ENCODE measurements at places on chromosomes 3 and 15. TPM values are rescaled to one million over a fixed set of nuclear protein-coding genes. Genes with fewer than 3 reads are reported as not detected.

DNA sequence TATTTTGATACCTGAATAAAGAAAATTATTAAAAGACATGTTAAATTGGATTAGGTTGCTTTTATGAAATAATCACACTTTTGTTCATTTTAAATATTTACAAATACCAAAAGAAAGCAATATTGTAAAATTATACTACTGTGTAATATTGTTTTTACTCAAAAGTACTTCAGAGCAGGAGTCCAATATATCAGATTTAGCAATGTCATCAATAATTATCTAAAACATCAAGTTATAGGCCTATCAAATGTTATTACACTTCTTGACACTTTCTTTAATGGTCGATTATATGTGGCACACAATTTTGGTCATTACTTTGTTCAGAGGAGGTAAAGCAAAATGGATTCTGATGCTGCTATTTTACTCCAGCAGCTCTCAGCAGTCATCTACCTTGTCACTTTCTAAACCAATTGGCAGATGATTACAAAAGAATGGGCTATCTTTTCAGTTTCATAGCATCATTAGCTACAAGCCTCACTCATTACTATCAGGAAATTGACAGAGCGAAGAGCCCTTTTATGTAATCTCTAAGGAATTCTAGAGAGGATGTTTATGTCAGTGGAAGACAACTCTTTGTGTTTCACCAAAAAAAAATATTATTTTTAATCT is 318.6 kb downstream of the PLOD2 start:
- no peak for DNase-seq

GRCh38 chr3:8658306-8659212 is 14.0 kb upstream of the SSUH2 start:
- peak; percentile 27 for DNase-seq

Gene NECTIN3
- 28.3 TPM for polyA plus RNA-seq

Gene CELF6
- not detected for polyA plus RNA-seq

DNA sequence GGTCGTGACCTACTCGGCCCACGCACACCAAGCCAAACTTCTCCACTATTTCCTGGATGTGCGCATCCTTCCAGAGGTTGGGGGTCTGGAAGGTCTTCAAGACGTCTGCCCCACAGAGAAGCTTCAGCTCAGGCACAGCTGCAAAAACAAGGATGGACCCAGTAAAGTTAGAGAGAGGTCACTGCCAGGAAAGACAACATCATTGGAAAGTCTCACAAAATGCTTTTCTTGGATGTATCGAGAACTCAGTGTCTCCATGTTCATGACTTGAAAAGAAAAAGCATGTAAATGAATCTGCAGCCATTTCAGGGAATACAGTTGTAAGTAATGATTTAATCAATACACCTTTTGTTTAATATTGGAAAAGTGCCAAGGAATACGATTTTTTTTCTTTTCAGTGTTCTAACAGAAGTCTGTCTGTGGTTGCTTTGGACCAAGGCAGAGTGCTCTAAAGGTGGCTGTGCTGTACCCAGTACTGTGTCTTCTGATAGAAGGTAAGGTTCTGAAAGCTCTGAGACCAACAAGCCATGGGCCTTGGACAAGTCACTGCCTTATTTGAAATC is 21.8 kb upstream of the RBP1 start:
- DNase-seq = no peak

- DNase-seq = no peak
Measured at GRCh38 chr3:57158813-57159738, 6.1 kb downstream of the IL17RD start.

DNA sequence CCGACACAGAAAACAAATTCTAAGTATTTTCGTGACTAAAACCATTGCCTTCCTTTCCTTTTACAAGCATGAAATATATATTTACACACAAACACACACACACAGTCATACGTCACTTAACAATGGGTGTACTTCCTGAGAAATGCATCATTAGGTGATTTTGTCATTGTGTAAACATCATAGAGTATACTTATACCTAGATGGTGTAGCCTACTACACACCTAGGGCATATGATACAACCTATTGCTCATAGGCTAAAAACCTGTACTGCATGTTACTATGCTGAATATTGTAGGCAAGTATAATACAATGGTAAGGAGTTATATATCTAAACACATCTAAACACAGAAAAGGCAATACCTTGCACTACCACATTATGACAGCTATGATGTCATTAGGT is 28.6 kb downstream of the COL6A5 start:
- no peak for DNase-seq

DNA sequence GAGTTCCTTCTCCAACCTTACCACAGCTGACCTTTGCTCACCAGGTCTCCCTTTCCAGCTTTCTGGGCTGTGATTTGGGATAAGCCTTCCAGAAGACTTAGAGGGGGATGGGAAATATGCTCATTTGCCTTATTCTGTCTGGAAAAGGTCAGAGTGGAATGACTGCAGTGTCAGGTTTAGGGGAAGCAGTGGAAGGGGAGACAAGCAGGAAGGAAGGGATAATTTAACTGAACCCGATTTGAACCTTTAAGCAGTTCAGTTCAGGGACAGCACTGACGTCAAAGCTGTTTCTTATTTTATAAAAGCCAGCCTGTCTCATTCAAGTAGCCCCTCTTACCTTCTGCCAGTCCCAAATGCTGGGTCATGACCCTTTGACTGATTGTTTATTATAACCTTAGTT is 418.4 kb upstream of the RARB start:
- DNase-seq = no peak

DNA sequence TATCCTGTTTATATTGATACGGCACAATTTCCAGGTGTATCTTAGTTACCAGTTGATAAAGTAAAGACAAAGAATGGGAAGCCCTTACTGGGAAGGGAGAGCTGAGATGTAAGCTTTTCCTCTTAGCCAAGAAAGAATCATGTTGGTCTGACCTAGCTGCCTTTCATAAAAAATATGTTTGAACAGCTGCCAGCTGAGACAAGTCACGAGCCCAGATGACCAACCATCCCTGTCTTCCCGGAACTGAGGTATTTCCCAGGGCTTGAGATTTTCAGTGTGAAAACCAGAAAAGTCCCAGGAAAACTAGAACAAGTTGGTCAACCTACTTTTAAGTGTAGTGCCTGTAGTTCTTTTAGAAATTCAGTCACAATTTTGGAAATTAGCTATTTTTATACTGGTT is 3.6 kb upstream of the MYH15 start:
- DNase-seq = no peak

DNA sequence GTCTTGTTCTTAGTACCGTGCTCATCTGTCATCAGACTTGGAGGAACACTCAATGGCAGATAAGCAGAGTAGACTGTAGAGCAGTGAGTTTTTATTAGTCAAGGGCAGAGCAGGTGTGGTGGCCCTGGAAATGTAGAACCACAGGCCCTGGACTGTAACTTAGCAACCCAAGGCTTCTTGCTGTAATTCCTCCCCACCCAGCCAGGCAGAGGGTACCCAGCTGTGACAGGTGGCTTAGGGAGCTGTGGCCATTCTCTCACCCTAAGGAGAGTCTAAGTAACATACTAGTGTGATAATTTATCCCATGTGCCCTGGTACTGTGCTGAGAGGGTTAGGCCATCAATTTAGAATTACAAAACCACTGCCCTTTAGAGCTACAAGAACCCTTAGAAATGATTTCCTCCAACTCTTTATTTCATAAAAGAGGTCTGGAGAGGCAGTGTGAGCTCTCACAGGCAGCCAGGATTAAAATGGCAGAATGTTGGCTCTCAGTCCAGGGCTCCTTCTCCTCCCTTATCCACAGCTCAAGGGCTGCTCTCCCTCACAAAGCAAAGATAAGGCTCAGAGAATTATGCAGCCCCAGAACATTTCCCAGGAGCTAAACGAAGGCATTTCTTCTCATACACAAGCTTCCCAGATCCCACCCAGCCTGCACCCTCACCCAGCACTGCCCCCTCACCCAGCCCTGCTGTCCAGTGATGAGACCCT is 3.0 kb downstream of the POMGNT2 start:
- no peak for DNase-seq

Gene NPAP1
- polyA plus RNA-seq = not detected

DNA sequence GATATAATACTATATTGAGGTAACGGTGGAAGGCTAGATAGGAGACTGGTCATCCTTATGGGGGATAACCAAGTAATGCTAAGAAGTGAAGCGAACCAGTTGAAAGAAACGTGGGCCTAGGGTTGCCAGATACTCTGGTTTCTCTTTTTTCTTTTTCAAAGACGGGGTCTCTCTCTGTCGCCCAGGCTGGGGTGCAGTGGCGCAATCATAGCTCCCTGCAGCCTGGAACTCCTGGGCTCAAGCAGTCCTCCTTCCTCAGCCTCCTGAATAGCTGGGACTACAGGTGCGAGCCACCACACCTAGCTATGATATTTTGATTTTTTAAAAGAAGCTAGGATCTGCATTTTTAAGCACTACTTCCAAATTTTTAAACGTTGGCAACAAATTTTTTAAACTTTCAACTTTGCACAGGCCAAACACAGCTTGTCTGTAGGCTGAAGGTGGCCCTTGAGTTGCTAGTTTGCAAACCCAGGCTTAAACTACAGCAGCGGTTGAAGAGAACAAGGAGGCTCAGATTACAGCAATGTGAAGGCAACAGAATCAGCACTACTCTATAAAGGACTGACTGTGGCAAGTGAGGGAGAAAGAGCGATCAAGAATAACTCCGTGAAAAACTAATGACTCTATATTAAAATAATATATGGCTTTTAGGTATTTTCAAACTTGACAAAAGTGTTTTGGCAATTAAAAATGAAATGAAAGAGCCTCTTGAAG is 1.2 kb upstream of the RUBCN start:
- DNase-seq = no peak

DNA sequence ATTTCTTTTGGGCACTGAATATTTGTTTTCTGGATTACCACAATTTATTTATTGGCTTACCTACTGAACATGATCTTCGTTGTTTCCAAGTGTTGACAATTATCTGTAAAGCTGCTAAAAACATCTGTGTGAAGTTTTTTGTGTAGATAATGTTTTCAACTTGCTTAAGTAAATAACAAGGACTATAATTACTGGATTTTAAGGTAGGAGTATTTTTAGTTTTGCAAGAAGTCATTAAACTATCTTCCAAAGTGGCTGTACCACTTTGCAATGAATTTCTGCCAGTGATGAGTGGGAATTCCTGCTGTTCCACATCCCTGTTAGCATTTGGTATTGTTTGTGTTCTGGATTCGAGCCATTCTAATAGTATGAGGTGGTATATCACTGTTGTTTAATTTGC is 702.2 kb downstream of the MECOM start:
- no peak for DNase-seq

DNA sequence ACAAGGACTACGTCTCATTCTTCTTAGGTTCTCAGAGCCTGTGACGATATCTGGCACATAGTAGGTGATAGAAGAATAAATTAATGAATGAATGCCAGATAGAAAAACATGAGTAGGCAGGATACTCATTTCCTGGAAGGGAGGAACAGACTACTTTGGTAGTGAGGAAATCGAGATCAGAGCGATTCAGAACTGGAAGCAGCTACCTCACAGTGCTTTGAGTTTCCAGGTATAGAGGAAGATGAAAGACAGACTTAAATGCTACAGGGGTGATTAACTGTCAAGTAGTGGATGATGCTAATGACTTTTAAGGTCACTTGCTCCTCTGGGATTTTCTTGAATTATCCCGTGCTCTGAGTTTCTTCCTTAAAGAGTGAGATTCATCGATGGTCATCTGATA is 951.5 kb upstream of the CFAP20DC start:
- DNase-seq = no peak

Gene RARRES1
- 8.5 TPM for polyA plus RNA-seq

DNA sequence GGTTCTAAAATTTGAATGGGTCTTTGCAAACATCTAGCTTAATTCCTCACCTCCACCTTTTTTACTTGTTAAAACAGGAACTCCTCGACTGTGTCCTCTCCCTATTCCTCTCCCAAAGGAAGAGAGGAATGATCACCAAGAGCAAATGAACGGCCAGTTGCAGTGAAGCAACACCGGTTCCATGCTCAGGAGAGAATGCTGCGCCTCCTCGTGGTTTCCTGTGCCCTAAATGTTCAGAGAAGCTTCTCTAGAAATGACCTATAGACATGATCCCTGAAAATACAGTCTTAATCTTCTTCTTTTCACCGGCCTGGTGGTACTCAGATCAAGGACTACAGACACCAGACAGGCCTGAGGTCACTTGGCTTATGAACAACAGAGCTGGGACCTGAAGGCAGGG is 65.1 kb upstream of the GUCA1C start:
- no peak for DNase-seq

Gene EPHB1
- polyA plus RNA-seq = 0.21 TPM

Gene SCN5A
- polyA plus RNA-seq = 0.09 TPM

Gene MYO5C
- 6.7 TPM for polyA plus RNA-seq

DNA sequence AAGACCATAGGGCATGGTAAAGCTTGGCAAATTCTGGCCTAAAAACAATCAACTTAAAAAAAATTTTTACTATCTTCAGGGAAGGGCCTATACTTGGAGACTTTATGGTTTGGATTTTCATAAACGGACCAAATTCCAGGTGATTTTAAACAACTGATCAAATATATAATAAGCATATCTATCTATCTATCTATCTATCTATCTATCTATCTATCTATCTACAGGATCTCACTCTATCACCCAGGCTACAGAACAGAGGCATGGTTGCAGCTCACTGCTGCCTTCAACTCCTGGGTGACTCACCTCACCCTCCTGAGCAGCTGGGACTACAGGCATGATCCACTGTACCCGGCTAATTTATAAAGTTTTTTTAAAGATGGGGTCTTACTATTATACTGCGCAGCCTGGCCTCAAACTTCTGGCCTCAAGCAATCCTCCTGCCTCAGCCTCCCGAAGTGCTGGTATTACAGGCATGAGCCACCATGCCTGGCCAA is 6.7 kb downstream of the SPPL2A start:
- DNase-seq = no peak

DNA sequence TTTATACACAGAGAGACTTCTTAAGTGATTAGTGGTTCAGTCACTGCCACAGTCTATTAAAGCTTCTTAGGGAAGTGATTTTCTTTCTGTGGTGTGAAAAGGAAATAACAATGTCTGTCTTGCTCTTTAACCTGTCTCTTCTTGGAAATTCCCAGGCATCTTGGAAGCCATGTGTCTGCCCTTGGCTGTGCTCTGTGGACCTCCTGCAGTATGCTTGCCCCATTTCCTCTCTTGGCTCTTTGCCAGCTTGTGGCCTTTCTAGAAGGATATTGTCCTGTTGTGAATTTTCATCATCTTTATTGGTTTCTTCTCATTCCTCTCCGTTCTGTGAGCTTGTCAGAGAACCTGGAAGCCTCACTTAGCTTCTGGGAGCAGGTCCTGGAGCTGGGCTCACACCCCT is 338.4 kb upstream of the C2CD4B start:
- DNase-seq = peak; percentile 25

Gene NR2E3
- polyA plus RNA-seq = 0.17 TPM

DNA sequence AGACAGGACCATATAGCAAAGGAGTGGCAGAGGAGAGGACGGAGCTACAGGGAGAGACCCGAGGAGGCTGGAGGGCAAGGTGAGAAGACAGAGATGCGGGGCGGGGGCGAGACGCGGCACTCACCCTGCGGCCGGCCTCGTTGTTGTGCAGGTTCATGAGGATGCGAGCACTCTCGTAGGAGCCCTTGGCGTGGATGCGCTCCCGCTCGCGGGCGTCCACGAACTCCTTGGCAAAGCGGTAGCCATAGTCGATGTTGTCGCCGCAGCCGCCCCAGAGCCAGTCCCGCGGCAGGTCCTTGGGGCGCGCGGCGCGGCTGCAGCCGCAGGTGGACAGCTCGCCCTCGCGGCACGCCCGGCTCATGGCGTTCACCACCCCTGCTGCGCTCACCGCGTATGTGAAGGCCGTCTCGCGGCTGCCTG is 12.9 kb downstream of the WNT5A start:
- no peak for DNase-seq

- DNase-seq = no peak
Measured at GRCh38 chr3:18122264-18122663, 302.9 kb downstream of the SATB1 start.

Gene PLD1
- polyA plus RNA-seq = 5.2 TPM

Data from A549 (cell line).